ENCODE measurements at places on chromosomes 7 and 10.

GRCh38 chr10:132615341-132616169 lies 78.0 kb downstream of the INPP5A start:
- no peak for DNase-seq

DNA sequence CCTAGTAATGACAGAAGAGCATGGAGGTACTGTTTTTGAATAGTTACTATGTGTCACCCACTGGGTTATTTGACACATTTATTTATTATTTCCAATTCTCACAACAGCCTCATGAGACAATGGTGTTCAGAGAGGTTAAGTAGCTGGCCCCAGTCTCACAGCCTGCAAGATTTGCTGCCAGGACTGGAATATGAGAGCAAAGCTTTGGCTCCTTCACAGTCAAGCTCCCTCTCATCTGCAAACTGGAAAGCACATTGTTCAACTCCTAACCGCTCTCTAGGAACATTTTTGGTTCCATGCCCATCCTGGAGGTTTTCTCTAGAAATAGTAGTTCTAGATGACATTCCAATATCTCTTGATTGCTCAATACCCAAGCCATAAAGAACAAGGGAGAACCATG lies 75.5 kb upstream of the CXCL12 start:
- DNase-seq = no peak

DNA sequence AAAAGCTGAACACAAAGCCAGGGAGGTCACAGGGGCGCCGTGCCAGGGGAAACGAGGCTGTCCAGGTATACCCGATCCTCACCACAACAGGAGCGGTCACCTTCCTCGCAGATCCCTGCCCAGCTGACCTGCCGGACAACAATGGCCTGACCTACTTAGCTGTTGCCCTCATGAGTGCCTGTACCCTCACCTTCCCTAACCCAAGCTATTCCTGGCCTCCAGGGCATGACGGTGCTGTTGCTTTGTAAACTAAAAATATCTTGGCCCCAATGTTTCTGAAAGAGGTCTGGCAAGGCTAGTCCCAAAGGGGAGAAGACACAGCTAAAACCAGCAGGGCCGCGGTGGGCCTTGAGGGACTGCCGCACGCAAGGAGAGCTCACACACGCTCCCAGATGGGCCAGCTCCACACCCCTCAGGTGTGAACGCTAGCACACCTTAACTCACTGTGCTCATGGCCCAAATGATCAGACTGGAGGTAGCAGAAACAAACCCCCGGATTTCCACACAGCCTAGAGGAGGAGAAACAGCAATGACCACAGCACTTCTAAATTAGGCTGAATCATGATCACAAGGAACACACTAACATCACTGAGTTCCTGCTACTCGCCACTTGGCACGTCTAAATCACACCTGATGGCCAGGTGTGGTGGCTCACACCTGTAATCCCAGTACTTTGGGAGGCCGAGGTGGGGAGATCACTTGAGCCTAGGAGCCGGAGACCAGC lies 66.3 kb upstream of the CYTH3 start:
- no peak for DNase-seq

DNA sequence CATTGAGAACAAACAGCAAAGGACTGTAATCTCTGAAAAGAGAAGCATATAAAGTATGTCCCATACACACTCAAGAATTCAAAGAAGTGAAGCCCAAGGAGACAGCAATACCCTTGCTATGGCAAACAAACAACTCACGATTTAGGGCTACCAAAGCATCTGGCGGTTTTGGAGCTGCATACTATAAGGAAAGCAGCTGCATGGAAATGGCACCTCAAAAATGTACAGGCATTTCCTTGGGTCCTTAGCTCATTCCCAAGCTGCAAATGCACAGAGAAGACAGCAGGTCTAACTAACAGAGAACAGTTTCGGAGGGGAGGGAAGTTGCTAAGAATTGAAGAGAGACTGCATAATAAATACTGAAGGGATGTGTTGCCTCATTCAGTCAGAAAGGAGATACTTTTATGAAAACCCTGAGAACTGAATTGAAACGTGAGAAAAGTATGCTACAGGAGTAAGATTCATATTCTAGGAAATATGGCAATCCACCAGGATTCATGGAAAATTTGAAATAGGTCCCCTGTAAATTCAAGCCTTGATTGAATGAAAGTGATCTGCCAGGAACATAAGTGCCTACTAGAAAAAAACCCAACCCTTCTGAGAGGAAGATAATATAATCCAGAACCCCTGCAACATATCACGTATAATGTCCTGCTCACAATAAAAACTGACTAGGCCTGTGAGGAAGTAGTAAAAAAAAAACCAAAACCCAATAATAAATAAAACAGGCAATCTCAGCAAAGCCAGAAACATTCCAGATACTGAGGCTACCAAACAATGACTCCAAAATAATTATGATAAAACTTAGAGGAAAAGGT lies 36.4 kb downstream of the CUBN start:
- no peak for DNase-seq

DNA sequence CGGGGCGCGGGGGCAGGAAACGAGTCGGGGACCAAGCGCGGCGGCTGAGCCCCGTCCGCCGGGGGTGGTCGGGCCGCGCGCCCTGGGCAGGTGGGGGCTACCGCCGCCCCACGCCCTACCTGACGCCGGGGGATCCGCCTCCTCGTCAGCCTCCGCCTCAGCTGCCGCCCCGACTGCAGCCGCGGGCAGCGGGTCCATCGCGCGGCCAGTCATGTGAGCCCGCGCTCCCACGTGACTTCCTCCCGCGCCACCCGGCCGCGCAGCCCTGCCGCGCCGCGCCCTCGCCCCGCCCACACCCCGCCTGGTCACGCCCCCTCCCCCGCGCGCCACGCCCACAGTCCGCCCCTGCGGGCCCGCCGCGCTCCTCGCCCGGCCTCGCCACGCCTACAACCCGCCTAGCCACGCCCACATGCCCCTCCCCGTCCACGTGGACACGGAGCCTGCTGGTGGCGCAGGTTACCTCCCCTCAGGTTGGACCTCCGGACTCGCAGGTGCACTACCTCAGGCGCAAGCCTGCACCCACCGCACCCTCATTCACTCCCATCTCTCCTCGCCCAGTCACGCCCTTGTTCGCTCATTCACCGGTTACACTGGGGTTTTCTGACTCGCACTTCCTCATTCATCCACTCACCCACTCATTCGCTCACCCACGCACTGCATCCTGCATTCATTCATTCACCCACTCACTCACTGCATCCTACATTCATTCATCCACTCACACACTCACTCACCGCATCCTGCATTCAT lies at the start of gene SNX8:
TSS of gene SNX8 (minus strand) at position 233 of the 747 bp plus-strand sequence. CDS start at position 213, 20 bp downstream.
- peak; percentile 59 for DNase-seq

- no peak for DNase-seq
These were observed 238.2 kb upstream of the CELF2 start for GRCh38 chr10:10779511-10779910.

DNA sequence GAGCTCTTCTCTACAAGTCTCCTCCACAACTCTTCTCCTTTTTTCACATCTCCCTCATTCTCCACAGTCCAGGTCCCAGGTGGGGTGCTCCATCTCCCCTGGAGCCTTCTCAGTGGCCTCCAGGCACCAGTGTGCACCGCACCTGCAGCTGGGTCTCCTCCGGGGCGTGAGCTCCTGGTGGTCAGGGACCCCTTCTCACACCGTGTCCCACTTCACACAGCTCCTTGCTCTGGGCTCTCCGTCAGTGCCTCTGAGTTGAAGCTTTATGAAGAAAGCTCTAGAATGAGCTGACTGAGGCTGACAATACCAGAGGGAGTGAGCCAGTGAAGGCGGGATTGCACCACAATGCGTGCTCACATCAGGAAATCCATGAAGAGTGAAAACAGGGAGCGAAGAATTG lies 290.2 kb downstream of the DNAJB6 start:
- DNase-seq = no peak

DNA sequence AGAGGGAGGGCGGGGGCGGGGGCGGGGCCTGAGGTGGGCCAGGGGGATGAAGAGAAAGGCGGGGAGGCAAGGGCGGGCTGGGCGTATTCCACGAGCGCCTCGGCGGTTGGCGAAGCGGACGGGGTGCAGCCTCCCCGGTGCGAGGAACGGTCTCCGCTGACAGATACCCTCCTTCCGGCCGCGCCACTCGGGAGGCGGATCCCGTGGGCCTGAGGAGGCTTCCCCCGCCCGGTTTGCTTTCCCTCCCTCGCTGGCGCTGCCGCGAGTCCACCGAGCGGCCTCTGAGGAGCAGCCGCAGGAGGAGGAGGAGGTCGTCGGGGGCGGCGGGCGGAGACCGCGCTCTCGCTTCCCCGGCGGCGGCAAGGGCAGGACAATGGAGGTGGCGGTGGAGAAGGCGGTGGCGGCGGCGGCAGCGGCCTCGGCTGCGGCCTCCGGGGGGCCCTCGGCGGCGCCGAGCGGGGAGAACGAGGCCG lies at the start of gene TRIM24:
TSS of gene TRIM24 (plus strand) at position 84 of the 473 bp plus-strand sequence. CDS start at position 374, 290 bp downstream.
- DNase-seq = peak; percentile 91

- peak; percentile 63 for DNase-seq
These were observed 5.1 kb downstream of the COMTD1 start for GRCh38 chr10:75230600-75231038.

GRCh38 chr7:3067193-3067592 lies 23.5 kb upstream of the CARD11 start:
- peak; percentile 24 for DNase-seq

GRCh38 chr7:80039251-80039884 lies 95.3 kb upstream of the GNAI1 start:
- no peak for DNase-seq

GRCh38 chr10:114065049-114065435 lies 21.4 kb downstream of the ADRB1 start:
- no peak for DNase-seq

DNA sequence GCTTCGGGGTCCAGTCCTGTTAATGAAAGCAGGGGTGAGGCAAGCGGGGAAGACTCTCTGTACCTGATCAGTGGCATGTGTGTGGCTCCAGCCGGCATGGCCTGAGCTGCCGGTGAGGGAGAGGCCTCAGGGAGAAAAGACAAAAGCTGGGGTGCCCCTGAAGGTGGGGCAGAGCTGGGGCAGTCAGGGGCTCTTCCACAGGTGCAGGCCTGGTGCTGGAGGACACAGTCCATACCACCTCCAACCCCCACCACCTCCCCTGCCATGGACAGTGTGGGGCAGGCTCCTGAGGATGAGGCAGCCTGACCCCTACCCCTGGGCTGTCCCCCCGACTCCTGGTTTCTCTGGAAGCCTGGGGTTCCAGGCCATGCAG lies 129.5 kb downstream of the LHPP start:
- DNase-seq = no peak

DNA sequence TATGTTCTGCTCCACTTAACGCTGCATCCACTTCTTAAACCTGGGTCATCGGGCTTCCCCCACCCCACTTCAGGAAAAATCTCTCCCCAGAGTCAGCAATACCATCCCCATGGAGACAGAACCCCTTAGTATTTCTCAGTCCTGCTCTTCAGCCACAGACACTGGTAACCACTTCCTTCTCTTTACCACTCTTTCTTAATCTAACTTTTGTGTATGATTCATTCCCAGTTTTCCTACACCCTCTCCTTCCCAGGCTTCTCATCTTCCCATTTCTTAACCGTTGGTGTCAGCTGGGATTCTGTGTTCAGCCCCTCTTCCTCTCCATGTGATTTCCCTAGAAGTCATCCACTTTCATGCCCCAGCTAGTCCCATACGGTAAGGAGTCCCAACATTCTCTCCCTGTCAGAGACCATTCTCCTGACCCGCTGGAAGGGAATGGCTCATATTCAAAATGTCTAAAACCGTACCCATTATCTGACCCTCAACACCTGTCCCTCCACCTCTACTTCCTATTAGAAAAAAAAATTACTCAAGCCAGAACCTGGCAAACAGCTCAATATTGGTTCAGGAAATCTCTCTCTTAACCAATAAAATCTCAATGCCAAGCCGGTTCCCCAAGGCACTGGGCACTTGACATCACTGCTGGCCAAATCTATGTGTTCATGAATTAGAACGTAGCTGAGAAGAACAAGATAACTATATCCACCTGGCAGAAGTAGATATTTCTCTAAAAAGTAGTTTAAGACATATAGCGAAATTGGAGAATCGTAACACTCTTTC lies 89.4 kb downstream of the DGKI start:
- peak; percentile 78 for DNase-seq

GRCh38 chr7:137873524-137873923 lies 26.8 kb upstream of the DGKI start:
- DNase-seq = peak; percentile 86

- no peak for DNase-seq
These were observed 50.4 kb downstream of the TSPAN15 start for GRCh38 chr10:69501657-69502056.

GRCh38 chr7:30502470-30503251 lies 2.0 kb downstream of the GGCT start:
- no peak for DNase-seq

- DNase-seq = no peak
These were observed 15.6 kb downstream of the NACAD start for GRCh38 chr7:45073031-45073785.

DNA sequence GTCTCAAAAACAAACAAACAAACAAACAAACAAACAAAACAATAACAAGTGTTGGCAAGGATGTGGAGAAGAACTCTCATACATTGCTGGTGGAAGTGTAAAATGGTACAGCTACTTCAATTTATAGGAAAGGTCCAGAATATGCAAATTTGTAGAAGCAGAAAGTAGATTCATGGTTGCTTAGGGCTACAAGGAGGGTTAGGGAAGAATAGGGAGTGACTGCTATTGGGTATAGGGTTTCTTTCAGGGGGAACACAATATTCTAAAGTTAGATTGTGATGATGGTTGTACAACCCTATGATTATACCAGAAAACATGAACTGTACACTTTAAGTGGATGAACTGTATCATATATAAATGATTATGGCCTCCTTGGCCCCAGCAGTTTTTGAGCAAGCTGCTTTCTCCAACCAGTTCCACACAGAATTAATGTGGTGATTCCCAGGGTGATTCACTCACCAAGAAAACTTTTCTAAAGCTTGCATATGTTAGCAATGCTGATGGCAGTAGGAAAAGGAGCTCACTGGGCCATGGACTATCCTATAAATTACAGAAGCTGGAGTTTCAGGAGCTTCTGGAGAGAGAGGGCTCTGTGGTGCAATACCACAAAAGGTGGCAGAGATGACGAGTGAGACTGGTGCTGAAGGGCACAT lies 52.8 kb upstream of the KCNIP2 start:
- peak; percentile 25 for DNase-seq

DNA sequence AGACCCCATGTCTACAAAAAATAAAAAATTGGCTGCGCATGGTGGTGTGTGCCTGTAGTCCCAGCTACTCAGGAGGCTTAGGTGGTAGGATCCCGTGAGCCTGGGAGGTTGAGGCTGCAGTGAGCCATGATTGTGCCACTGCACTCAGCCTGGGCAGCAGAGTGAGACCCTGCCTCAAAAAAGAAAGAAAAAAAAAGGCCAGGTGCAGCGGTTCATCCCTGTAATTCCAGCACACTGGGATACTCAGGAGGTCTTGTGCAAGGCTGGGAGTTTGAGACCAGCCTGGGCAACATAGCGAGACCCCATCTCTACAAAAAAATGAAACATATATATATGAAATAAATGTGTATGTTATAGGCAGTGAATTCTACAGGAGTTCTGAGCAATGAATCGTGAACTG lies 44.5 kb upstream of the UBE2H start:
- no peak for DNase-seq

- DNase-seq = no peak
These were observed 75.9 kb upstream of the ARID5B start for GRCh38 chr10:61825628-61826027.

All from astrocyte (in vitro differentiated cells and primary cell).